ENCODE measurements at places on chromosomes 2 and 18.
A peak's percentile ranks its signal among the peaks of the same experiment; 100 is the strongest.

DNA sequence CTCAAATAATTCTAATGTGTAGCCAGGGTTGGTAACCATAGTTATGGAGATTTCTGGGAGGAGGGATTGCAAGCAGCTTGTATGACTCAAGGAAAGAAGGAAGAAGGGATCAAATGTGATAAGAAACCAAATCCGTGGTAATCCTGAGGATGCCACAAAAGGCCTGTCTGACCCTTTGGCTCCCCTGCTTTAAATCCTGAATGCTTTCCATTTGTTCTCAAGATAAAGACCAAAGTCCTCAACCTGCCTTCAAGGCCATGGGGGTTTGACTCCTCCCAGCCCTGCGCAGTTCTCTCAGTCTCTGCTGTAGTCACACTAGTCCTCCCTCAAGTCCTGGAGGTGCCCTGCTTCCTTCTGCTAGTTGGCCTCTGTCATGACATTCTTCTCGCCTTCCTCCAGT is 74.0 kb downstream of the SUMO1 start:
- H3K27me3 ChIP-seq: peaks cover 2% of the 10 kb centered on the region
- no peaks in the 10 kb centered on the region for H3K4me1 ChIP-seq
- no peak overlapping the region for H3K27ac ChIP-seq
- no peaks in the 10 kb centered on the region for H3K36me3 ChIP-seq
- no peak overlapping the region for H3K4me3 ChIP-seq
- no peak for DNase-seq

DNA sequence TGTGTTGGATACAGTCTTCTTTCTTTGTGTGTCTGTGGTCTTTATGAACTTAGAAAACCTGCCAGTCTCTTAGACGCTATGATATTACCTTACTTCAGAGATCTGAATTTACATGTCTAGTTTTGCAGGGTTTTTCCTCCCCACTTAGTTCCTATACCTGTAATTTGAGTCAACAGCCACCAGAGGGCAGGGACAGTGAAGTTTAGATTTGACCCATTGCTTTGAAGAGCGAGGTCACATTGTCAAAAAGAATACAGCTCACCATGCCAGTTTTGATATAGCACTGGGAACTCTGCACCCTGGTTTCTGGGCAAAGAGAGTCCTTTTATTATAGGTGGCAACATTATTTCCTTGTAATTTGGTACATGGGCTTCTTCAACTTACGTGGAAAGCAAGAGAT is 102.3 kb downstream of the MAPK4 start:
- H3K27ac ChIP-seq: no peak overlapping the region
- no peak overlapping the region for H3K4me3 ChIP-seq
- no peaks in the 10 kb centered on the region for H3K36me3 ChIP-seq

GRCh38 chr2:36367486-36367885 is 11.9 kb downstream of the CRIM1 start:
- no peak overlapping the region for H3K27ac ChIP-seq
- DNase-seq: no peak
- H3K4me1 ChIP-seq: no peaks in the 10 kb centered on the region

GRCh38 chr2:239147376-239147775 is 253.4 kb downstream of the HDAC4 start:
- H3K27ac ChIP-seq: no peak overlapping the region
- no peaks in the 10 kb centered on the region for H3K27me3 ChIP-seq
- H3K4me3 ChIP-seq: no peak overlapping the region
- peaks cover 20% of the 10 kb centered on the region for H3K36me3 ChIP-seq

DNA sequence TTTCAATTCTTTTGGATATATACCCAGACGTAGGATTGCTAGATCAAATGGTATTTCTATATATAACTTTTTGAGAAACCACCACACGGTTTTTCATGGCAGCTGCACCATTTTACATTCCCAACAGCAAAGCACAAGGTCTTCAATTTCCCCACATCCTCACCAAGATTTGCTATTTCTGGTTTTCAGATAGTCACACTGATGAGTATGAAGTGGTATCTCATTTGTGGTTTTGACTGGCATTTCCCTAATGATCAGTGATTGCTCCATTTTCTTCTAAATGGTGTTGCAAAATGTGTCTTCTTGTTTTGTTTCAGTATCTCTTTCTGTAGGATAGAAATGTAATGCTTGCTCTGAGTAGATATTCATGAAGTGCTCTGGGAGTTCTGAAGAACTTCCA is 52.0 kb downstream of the ANKRD44 start:
- DNase-seq: no peak
- H3K27ac ChIP-seq: peak overlapping the region; percentile 84
- peaks cover 13% of the 10 kb centered on the region for H3K36me3 ChIP-seq

GRCh38 chr2:205657579-205657978 is 24.7 kb upstream of the NRP2 start:
- no peaks in the 10 kb centered on the region for H3K36me3 ChIP-seq
- H3K4me3 ChIP-seq: no peak overlapping the region
- H3K4me1 ChIP-seq: peaks cover 21% of the 10 kb centered on the region
- H3K27ac ChIP-seq: no peak overlapping the region
- DNase-seq: no peak

DNA sequence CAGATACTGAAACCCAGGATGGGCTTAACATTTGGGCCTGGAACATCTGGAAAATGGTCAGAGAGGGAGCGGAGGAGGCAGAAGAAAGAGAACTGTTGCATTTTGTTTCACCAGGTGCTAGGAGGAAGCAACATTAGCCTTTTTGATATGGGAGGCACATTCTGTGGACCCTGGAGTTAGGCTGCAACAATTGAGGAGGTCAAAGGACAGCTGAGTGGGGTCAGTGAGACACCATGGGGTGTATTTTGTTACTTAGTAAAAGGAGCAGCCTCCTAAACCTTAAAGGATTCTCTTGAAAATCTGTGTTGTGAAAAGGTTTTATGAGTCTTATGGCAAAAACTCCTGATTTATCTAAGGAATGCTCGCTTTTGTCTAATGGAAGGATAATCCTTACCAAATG is 124.9 kb downstream of the GREB1L start:
- no peak for DNase-seq
- H3K36me3 ChIP-seq: no peaks in the 10 kb centered on the region
- no peaks in the 10 kb centered on the region for H3K4me1 ChIP-seq
- peaks cover 7% of the 10 kb centered on the region for H3K27me3 ChIP-seq

GRCh38 chr2:37997629-37998028 is 72.5 kb downstream of the RMDN2 start:
- H3K4me3 ChIP-seq: no peak overlapping the region
- H3K4me1 ChIP-seq: no peaks in the 10 kb centered on the region
- DNase-seq: no peak
- no peaks in the 10 kb centered on the region for H3K27me3 ChIP-seq
- H3K27ac ChIP-seq: no peak overlapping the region

DNA sequence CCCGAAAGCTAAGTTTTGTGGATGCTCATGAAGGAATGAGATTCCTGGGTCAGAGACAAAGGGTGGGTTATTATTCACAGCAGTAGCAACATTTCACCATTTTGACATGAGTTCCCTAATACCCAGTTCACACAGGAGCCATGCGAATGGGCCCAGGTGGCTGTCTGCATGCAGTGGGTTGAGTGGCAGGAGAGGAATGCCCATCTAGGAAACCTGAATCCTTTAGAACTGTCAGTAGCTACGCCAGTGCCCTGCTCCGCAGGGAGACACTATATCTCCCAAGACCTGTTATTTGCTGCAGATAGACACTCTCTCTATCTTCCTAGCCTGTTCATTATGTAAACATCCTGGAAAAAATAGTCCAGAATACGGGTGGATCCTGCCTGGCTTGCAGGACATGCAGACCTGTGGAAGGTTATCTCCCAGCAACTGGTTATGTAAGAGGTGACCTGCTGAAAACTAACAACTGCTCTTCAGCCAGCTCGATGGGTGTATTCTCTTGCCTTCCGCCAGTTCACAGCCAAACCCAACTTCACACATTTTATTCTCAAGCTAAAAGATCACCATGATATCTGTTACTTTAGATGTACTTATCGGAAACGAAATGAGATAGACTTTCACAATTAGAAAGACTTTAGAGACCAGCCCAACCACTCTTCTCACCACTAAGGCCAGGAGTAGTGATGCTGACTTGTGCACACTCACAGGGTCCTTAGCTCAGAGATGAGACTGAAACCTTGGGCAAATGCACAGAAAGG is 59.1 kb downstream of the MBP start:
- H3K4me1 ChIP-seq: peaks cover 35% of the 10 kb centered on the region
- H3K27me3 ChIP-seq: no peaks in the 10 kb centered on the region
- H3K4me3 ChIP-seq: peak overlapping the region; percentile 1
- DNase-seq: no peak
- H3K36me3 ChIP-seq: no peaks in the 10 kb centered on the region

DNA sequence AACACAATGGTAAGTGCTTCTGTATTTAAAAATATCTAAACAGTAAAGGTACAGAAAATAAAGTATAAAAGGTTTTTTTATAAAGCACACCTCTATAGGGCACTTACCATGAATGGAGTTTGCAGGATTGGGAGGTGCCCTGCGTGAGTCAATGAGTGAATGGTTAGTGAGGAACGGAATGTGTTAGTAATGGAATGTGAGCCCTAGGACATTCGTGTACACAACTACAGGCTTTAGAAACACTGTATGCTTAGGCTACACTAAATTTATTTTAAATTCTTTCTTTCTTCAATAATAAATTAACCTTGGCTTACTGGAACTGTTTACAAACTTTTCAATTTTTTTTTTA is 337.9 kb upstream of the SLC39A10 start:
- DNase-seq: no peak
- peaks cover 3% of the 10 kb centered on the region for H3K36me3 ChIP-seq
- H3K27ac ChIP-seq: no peak overlapping the region
